ENCODE measurements at places on chromosomes 3 and 15. TPM values are rescaled to one million over a fixed set of nuclear protein-coding genes. Genes with fewer than 3 reads are reported as not detected.

MYO1E gene
- 220 TPM for total RNA-seq

LRRC28 gene
- 32.6 TPM for total RNA-seq

ZNF80 gene
- not detected for total RNA-seq

TMF1 gene
- 44.5 TPM for total RNA-seq

GOLGA8F gene
- total RNA-seq, result under 0.01 TPM
